NCI-H524 treated with DMSO at 0.1 percent for 48 hours (cell line): ENCODE measurements at places on chromosomes 12 and 14.

- DNase-seq: no peak
Measured at GRCh38 chr12:57740656-57741412, 2.3 kb upstream of the AGAP2 start.

DNA sequence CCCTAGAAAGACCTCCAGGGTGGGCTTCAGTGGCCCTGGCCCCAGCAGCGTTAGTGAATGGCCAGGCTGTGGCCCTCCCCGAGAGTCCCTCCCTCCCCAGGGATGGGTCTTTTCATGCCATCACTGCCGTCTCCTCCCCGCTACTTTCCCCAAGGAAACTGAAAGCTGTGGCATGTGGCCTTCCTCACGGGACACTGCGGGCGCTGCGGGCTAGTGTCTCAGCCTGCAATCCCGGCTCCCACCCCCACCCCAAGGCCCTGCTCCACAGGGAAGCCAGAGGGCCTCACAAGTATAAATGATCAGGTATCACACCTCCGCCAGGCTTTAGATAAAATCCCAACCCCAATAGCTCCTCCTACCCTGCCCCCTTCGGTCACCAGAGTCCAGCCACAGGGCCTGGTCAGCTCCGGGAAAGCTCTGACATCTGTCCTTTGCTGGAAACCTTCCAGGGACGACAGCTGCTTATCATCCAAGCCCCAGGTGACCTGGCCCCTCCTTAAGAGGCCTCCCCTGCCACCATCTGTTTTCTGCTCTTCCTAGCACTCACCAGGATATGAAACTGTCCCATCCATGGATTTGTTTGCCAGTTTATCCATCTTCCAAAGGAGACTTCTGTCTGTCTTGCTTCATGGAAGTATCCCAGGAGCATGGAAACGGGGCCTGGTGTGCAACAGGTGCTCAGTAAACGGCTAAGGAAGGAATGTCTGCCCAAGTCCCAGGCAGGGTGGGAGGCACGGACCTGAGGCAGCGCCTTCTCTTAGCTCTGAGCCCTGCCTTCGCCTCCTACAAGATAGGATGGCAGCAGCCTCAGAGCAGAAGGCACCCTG, 31.6 kb downstream of the CCDC85C start:
- DNase-seq: peak; percentile 71

DNA sequence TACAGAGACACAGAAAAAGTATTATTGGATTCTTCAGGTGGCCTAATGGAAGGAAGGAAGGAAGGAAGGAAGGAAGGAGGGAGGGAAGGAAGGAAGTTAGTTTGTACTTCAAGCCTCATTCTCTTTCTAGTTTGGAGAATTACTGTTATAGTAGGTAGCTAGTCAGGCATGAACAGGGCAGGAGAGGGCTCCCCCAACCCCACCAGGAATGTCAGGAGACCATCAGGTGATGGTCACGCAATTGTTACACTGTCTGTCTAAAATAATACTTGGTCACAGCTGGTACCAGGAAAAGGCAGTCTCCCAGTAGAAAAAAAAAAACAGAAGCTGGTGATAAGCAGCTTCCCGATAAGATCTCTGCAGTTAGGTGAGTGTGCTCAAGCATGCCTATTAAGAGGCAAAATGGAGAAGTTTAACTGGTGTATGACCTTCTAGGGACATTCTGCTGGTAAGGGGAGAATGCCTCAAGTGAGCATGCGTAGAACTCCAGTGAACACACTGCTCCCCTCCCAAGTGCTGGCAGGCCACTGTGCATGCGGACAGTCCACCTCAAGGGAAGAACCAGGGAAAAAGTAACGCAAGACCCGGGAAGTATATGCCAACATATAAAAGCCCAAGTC, 358.4 kb upstream of the SOX5 start:
- DNase-seq: no peak

DNA sequence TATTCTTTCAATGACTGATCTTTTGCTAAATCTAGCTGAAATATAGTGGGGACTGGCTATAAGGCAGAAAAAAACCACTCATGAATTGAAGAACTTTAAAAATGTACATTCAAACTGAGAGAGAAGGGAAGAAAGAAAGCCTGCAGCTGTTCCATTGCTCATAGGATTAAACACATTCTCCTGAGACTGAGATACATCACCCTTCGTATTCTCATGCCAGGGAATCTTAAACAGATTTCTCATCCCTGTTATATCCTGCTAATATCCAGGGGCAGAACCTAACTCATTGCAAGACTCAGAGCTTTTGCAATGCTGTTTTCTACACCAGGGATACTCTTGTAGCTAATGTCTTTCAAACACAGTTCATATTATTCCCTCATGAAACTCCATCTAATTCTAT, 67.2 kb upstream of the ACSS3 start:
- no peak for DNase-seq

DNA sequence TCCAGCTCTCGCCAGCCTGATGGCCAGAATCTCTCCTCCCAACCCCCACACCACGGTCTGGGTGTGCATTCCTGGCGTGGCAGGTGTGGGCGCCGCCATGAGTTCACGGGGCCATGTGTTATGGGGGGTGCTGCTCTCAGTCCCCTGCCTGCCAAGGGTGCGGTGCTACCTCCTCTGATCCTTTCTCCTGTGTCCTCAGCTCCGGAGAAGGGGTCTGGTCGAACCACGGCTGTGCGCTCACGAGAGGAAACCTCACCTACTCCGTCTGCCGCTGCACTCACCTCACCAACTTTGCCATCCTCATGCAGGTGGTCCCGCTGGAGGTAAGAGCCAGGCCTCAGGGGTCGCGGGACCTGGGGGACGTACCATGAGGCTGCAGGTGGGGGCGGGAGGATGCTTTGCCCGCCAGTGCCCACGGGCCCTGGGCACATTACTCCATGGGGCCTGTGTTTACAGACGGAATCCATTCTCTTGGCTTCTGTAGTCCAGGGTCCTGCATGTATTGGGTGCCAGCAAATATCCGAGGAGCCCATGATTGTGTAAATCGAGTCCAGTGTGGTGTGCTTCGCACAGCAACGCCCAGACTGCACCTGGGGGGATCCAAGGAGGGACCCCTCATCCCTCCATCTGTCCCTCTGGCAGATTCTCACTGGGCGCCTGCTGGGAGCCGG, 130.8 kb downstream of the ADGRD1 start:
- DNase-seq: no peak

DNA sequence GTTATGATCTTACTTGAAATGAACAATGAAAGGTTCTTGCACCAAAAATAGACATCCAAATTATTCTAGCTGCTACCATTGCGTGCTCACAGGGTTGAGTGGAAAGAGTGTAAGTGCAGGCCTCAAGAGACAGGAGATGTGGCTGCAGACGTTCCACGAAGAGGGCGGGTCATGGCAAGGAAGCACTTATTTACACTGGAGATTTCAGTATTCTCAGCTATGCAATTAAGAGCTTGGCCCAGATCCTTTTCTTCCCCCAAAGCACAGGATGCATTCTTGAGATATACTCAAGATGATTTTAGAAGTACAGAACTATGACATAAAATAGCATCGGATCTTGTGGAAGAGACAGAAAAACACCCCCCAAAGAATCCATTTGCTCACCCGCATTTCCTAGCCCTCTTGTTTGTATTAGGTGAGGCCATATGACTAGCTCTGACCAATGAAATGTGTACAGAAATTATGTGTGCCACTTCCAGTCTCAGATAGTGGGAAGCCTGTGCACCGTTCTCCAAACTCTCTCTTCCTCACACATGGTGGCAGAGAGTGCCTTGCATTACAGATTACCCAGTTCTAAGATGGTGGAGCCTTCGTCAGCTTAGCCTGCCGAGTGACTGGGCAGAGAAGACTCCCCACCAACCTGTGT, 261.4 kb downstream of the TTC8 start:
- DNase-seq: no peak

DNA sequence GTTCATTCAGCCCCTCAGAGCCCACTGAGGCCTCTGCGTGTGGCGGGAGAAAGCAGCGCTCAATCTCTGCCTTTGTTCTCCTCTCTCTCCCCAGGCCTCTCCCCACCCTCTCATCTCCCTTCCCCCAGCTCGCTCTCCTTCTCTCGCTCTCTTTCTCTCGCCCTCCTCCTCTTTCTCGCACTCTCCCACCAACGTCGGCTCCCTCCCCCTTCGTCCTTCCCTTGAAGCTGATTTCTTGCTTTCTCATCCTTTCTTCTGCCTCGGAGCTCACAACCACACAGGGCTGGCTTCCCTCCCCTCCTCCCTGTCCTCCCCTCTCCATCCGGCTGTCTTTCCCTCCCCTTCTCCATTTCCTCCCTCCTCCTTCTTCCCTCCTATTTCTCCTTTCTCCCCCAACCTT, 96.4 kb downstream of the LRRC74A start:
- no peak for DNase-seq

DNA sequence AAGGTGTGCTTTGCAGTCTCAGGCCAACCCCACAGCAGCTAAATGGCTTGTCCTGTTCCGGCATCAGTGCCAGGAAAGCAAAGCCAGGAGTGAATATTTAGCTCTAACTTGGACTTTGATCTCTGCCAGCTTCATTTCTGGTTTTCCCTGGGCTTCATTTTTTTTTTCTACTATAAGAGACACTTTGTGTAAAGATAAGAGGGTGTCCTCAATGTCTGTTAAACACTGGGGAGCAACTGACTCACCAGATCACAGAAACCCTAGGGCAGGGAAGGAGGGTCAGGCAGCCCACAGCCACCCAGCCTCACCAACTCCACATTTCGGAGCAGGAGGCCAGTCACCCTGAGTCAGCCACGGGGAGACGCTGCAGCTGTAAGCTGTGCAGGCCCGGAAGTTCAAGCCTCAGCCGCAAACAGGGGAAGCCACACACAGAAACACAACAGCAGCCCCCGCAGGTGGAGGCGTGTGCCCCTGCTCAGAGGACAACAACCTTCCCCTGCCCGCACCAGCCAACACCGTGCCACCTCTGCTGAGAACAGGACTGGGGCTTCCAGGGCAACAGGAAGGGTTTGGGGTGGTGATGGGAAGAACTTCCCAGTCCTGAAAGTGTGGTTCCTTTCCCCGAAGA, 6.3 kb downstream of the TNFRSF1A start:
- DNase-seq: no peak

DNA sequence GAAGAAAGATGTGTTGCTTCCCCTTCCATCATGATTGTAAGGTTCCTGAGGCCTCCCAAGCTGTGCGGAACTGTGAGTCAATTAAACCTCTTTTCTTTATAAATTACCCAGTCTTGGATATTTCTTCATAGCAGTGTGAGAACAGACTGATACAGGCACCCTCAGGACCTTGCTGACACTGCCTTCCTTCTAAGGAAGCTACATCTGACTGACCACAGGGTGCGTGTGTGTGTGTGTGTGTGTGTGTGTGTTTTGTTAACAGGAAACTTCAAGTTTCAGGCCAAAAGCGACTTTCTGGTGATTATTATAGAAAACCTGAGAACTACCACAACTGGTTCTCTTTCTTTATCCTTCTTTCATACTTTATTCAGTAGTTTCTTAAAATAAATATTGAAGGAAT, 149.0 kb downstream of the CAPZA3 start:
- DNase-seq: no peak
